ENCODE measurements at places on chromosomes 6 and 20.

DNA sequence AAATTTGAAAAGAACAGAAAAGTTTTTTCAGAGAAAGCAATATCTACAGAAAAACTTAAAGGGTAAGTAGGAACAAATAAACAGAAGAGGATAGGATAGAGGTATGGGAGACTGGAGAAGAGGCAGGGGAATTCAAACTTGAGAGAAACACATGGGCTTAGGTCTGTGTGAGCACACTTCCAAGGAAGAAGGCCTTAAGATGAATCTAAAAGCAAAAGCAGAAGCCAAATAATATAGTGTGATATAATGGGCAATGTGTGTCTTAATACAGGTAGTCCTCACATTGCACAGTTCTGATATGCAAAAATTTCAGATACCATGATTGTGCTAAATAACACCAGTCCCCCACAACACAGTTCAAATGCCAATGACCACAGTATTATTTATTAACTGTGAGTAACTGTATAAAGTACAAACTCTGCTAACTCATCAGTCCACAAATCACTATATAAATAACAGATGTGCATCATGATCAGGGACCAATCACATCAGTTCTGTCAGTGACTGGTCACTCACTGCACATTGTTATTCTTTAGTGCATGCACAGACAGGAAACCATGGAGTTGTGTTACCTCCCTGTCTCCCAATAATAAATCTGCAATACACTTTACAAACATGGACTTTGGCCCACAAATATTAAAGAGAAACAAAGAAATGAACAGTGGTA, 18.6 kb downstream of the SNX14 start:
- DNase-seq = peak; percentile 72

- no peak for DNase-seq
Observed at GRCh38 chr6:8181160-8181881, 79.0 kb upstream of the EEF1E1 start.

DNA sequence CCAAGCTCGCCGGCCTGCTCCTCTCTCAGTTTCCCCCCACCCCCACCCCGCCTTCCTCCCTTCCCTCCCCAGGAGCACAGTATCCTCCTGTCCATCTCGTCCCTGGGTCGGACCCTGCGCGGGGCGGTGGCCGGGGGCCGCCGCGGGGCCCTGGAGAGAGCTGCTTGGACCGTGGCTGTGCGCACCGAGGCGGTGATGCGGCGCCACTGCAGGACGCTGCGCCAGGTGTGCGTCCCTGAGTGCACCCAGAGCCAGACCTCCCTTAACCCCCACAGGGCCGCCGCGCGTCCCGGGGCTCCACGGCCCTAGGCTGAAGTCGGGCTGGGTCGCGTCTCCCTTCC, 2.2 kb downstream of the C20orf204 start:
- no peak for DNase-seq

DNA sequence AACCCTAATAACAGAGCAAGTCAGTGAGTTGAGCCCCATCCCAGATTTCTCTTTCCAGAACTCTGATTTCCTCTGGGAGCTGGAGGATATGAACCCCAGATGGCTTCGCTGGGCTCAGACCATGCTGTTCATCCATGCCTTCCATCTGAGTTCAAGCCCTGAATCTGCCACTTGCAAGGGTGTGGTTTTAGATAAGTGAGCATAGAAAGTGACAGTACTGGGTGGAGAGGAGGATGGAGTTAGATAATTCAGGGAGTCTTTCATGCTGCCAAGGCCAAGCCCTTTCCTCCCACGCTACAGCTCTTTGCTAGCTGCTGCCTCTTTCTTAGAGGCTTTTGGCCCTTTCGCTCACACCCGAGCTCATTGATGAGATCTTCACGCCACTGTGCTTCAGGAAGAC, 57.2 kb upstream of the MAFB start:
- no peak for DNase-seq

DNA sequence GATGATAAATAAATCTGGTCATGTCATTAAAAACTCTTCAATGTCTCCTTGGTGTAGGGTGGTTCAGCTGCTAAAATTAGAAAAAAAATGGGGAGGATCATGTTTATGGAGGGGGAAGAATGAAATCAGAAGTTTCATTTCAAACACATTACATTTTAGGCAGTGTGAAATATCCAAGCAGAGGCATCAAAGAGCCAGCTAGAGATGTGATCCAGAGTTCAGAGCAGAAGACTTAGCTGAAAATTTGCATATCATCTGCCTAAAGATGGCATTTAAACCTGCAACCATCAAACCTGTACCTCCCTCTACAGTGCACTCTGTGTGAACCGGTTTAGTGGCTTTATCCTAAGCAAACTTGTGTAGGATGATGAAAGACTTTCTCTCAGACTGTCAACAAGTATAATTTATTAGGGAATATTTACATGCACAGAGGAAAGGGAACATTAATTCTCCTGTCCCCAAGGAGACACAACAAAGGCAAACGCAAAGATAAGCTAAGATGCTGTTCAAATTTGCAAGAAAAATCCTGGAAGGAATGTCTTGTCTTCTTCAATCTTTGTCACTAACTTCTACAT, 84.8 kb upstream of the PLEKHG1 start:
- DNase-seq = no peak

DNA sequence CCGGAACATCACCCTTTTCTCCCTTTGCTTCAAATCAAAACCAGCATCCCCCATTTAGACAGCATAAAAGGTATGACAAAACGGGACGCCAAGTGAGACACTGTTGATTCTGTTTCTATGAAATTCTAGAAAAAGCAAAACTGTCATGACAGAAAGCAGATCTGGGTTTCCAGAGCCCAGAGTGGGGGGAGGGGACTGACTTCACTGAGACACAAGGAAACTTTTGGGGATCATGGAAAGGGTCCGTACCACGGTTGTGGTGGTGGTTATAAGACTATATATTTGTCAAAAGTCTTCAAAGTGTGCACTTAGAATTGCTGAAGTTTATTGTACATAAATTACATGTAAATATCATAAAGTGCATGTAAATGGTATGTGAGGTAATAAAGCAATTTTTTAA, 82.6 kb downstream of the SLC22A3 start:
- no peak for DNase-seq

- DNase-seq = no peak
Observed at GRCh38 chr6:63403725-63404124, 83.9 kb upstream of the LGSN start.

- DNase-seq = no peak
Observed at GRCh38 chr6:84871925-84872324, 107.5 kb upstream of the TBX18 start.

- DNase-seq = peak; percentile 59
Observed at GRCh38 chr20:1375515-1375914, 17.3 kb downstream of the FKBP1A start.

DNA sequence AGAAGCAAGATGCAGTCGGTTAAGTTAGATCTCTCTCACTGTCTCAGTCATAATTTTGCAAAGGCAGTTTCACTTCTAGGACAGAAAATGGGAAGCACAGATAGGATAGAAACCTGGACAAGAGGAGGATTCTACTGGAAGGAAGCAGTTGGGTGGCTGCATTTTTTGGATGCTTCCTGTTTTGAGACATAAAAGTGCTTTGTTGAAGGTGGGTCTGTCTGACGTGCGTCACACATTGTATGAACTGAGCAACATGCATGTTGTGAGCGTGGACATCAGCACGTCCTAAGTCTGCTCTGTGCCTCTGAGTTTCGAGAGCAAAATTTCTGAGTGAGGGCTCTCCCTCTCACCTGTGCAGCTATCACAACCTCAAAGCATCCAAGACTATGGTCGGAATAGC, 68.7 kb upstream of the SNX9 start:
- DNase-seq = no peak

DNA sequence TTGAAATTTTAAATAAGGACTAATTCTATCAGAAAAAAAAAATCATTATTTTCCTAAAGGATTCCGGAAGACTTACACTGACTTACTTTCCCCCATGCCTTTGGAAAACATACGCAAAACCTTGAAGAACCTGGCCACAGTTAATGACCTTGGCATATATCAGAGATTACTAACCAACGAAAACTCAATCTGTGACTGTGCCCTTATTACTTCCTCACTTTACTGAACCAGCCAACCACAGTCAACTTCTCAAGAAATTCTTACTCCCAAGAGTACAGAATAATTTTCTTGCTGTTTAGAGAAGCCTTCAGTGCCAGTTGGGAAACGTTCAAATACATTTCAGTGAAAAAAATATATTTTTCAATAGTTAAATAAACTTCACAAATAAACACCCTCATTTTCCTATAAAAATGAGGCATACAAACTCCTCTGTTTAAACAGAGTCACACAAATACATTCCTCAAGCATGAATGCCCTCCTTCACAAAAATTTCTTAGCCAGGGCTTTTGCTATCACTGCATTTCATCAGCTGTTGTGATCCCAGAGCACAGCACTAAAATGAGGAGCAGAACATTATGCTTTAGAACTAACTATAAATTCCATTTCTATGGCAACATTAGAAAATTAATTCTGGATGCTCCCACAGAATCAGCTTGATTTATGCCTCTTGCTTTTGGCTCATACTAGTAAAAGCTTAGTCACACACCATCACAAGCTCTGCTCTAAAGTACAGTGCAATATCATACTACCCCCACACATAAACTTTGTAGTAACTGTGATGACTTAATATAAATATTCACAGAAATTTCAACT, 117.6 kb downstream of the DST start:
- peak; percentile 97 for DNase-seq

DNA sequence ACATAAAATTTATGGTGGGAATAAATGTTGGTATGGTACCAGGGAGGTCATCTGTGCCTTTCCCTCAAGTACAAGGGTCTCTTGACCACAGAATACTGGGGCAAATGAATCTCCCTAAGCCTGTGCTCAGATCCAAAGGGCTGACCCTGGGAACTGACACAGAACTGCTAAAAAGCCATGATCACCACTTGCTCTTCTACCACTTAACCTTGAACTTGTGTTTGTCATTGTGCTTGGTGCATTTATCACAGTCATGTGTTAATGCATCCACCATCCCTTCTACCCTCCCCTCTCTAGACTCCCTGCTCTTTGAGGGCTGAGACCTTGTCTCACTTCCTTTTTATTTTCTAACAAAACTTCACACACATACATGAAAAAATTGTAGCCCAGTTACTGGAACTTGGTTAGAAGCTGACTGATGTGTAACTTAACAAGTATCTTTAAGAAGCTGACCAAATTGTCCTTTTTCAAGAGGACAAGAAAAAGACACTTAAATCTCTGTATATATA, 46.1 kb upstream of the PBOV1 start:
- DNase-seq = no peak

DNA sequence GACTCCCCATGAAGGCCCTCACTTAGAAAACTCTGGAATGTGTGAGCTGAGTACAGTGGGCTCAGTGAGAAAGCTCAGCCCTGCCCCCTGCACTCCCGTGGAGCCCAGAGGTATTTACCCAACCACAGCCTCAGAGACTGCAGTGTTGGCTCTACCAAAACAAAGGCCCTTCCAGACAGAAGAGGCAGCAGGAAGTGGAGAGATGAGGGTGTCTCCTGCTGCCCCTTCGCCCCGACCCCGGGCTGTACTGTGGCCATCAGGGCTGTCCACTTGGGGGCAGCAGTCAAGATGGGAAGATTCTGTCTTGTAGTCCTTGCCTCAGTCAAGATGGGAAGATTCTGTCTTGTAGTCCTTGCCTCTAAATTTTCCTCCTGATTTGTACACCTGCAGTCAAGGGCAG, 341.3 kb downstream of the TAF4 start:
- DNase-seq = no peak

DNA sequence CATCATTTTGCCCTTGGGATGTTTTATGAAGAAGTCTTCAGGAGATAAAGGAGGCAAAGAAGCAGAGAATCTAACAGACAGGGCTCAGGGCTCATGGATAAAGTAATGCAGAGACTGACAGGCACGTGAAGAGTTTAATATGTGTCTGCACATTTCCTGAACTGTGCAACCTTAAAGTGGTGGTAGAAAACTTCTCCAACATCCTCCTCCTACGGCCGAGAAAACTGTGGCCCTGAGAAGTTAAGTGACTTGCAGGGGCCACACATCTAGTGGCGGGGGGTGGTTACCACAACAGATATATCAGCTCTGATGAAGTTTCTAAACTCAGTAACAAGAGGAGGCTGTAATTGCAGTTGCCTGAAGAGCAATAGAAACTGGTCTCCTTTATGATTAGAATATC, 61.0 kb downstream of the SOBP start:
- no peak for DNase-seq

DNA sequence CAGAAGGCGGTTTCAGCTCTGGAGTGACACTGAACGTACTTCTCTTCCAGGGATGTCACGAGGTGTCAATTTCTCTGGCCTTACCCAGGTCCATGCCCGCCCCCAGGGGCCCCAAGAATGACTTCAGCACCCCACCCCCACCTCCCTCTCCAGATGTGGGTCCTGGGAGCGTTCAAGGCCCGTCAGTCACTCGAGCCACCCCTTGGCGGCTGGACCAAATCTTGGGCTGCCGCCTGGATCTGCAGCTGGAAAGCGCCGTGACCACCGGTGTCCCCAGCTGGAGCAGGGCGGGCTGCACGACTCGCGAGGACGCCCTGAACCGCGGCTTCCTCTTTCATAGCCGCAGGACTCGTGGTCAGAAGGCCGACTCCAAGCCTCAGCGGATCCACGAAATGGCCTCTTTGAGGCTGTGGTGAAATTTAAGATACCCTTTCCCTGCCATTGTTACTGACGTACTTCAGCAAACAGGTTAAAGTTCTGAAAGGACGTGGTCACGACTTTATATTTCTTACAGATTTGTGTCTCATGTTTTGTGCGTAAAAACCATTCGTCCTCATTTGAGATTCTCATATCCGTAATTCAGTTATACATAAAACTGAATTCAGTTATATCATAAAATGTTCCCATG, 29.3 kb downstream of the TRIM38 start:
- DNase-seq = peak; percentile 49

- DNase-seq = no peak
Observed at GRCh38 chr6:49464691-49465090, 1.5 kb downstream of the CENPQ start.

DNA sequence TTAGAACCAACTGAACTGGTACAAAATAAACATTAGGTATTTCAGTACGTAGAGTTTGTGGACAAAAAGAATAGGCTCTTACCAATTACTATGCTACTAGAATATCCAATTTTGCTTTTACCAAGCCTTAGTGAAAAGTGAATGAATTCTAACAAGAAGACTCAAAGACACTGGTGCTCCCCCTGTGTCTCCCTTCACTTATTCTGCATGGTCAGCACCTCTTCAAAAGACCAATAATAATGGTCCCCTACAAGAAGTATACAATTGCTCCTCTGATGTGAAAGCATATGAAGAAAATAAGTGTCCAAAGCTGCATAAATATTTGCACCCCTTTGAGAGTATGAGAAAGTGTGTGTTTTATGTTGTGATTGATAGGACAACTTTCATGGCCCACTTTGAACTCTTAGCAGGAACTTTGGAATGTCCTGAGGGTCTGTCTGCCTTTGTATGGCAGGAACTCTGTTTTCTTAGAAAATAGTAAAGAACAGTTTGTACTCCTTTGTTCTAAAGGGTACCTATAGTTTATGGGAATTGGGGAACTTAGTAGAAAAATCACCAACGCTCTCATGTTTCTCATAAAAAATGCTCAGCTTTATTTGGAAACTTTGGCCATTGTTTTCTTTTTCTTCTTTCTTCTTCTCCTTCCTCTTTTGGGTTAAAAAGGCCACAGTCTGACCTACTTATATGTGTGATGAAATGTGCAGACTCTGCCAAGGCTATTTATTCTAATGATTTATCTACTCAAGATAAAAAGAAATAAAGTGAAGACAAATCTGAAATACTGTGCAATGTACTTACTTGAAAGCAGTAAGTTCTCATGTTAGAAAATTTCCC, 352.4 kb downstream of the LAMA2 start:
- DNase-seq = peak; percentile 8

Measured in fibroblast of upper back skin (primary cell).